Esophagus muscularis mucosa (tissue), 4 donors: ENCODE measurements at places on chromosomes 1 and 21. TPM values are rescaled to one million over a fixed set of nuclear protein-coding genes. Genes with fewer than 3 reads are reported as not detected.

Gene ELF3
- not detected for total RNA-seq

Gene CFHR5
- total RNA-seq = not detected

Gene BCAN
- 0.99 TPM for total RNA-seq

Gene PLD5
- total RNA-seq = 0.58 TPM

Gene SLC16A4
- 8.6 TPM for total RNA-seq

Gene KCNA3
- 1.1 TPM for total RNA-seq

Gene GLIS1
- 0.17 TPM for total RNA-seq

GRCh38 chr1:103516693-103517092 lies 8.8 kb upstream of the RNPC3 start:
- DNase-seq = no peak

GRCh38 chr1:91120421-91120820 lies 98.6 kb upstream of the ZNF644 start:
- DNase-seq = no peak

- DNase-seq = no peak
Measured at GRCh38 chr1:235401251-235401650, 34.0 kb downstream of the TBCE start.

GRCh38 chr1:6625584-6626149 lies 999 bp downstream of the THAP3 start:
- no peak for DNase-seq

GRCh38 chr1:100234432-100234831 lies 15.2 kb downstream of the DBT start:
- no peak for DNase-seq

DNA sequence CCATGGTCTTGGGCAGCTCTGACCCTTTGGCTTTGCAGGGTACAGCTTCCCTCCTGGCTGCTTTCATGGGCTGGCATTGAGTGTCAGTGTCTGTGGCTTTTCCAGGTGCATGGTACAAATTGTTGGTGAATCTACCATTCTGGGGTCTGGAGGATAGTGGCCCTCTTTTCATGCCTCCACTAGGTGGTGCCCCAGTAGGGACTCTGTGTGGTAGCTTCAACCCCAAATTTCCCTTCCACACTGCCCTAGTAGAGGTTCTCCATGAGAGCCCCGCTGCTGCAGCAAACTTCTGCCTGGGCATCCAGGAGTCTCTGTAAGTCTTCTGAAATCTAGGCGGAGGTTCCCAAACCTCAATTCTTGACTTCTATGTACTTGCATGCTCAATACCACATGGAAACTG lies 494.5 kb upstream of the LRRC7 start:
- DNase-seq = no peak

DNA sequence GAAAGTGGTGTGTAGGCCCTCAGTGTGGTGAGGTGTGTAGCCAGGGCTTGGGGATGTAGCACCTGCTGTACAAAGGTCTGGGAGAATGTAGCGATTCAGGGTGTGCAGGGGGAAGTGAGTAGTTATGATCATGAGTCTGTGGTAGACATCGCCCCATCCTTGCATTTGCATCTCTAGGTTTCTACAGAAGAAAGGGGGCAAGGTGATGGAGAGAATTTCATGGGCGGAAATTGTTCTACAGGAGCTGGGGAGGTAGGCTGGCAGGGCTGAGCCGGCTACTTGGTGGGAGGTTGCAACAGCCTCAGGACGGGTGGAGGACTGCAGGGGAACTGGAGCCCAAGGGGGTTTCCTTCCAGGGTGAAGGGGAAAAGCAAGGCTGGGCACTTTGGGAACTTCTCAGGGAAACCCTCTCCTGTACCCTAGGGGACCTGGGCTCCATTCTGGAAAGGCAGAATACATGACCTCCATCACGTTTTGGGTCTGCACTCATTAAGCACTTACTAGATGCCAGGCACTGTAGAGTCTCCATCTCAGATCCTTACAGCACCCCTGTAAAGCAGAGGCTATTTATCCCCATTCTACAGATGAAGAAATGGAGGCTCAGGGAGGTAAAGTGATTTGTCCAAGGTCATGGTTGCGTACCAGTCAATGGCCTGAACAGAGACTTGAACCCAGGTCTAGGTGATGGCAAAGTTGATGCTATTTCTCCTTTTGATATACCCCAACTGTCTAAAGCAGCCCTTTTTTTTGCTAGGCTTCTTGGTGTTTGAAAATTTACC lies 14.5 kb upstream of the TNFRSF1B start:
- DNase-seq = no peak

DNA sequence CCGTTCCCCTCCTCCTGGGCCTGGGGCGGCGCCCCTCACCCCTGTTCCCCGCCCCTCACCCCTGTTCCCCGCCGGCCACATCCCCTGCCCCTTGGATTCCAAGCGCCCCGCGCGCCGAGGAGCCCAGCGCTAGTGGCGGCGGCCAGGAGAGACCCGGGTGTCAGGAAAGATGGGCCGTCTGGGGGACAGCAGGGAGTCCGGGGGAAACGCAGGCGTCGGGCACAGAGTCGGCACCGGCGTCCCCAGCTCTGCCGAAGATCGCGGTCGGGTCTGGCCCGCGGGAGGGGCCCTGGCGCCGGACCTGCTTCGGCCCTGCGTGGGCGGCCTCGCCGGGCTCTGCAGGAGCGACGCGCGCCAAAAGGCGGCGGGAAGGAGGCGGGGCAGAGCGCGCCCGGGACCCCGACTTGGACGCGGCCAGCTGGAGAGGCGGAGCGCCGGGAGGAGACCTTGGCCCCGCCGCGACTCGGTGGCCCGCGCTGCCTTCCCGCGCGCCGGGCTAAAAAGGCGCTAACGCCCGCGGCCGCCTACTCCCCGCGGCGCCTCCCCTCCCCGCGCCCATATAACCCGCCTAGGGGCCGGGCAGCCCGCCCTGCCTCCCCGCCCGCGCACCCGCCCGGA lies at the start of gene TP73:
Gene TP73 (plus strand): TSS at position 587 of the 618 bp plus-strand sequence. CDS start 29,850 bp downstream, outside the sequence.
- no peak for DNase-seq

DNA sequence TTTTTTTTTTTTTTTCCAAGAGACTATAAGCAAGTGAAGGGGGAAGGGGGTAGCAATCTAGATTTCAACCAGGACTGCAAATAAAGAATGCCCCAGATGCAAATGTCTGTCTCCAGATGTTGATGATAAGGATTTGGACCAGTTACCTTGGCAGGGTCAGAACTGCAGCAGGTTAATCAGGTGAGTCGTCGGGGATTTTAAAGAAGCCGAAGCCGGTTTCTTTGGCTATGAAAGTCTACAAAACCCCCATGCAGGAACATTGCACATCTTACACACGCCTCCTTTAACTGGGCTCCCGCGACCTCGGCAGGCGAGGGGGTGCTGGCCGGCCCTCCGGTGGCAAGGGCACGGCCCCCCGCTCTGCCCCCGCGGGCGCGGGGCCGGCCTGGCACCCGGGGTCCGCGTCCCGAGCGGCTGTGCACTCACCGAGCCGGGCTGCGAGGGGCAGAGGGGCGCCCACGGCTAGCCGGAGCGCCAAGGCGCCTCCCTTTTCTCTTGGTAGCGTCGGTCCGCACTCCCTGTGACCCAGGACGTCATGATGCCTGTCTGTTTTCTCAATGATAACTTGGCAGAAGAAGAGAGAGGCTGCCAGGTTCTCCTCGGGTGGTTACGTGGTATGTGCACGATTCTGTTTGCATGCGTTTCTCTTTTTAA lies 366.3 kb upstream of the ESRRG start:
- peak; percentile 72 for DNase-seq

DNA sequence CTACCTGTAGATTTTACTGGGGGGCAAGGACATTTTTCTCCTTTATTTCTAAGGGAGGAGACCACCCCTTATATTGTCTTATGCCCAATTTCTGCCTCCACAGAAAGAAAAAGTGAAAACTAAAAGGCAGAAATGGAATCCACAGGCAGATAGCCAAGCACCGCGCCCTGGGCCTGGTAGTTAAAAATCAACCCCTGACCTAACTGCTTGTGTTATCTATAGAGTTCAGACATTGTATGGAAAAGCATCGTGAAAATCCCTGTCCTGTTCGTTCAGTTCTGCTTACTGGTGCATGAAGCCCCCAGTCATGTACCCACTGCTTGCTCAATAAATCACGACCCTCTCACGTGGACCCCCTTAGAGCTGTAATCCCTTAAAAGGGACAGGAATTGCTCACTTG lies 33.7 kb upstream of the IL6R start:
- DNase-seq = no peak

GRCh38 chr1:7636795-7637526 lies 134.1 kb upstream of the VAMP3 start:
- DNase-seq = no peak

- DNase-seq = no peak
Measured at GRCh38 chr1:152013664-152014237, 20.1 kb upstream of the S100A10 start.

DNA sequence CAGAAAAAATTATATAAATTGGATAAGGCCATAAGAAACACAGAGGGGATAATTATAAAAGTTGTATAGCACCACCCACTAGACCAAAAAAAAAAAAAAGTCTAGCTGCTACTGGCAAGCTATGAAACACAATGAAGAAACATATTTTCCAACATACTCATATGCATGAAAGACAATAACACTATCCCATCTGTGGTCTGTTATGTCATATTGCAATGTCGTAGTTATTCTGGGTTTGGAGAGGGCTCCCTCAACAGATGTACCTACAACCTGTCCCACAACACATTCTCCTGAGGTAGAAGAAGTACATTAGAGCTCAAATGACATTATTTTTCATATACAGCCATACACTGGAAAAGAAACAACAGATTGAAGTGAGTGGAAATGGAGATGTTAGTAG lies 517.6 kb upstream of the ADGRL4 start:
- no peak for DNase-seq

DNA sequence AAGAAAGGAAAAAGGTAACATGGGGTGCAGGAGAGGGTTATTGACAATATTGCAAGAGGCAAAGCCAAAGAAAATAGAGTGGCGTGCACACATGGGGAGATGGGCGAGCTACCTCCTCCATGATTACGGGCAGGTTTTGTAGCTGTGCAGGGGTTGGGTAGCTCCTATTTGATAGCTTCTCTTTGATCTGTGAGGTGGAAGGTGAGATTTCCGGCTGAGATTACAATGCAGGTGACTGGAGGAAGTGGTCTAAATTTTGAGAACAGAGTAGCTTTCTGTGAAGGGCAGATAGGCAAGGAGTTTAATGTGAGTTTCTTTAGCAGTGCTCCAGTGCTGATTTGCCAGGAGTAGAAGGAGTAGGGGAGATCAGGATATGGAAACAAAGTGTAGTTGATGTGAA lies 263.4 kb downstream of the PLA2G4A start:
- no peak for DNase-seq

GRCh38 chr1:20190256-20191160 lies 4.2 kb upstream of the PLA2G2C start:
- no peak for DNase-seq

- no peak for DNase-seq
Measured at GRCh38 chr21:46129846-46130651, 25.3 kb downstream of the FTCD start.

DNA sequence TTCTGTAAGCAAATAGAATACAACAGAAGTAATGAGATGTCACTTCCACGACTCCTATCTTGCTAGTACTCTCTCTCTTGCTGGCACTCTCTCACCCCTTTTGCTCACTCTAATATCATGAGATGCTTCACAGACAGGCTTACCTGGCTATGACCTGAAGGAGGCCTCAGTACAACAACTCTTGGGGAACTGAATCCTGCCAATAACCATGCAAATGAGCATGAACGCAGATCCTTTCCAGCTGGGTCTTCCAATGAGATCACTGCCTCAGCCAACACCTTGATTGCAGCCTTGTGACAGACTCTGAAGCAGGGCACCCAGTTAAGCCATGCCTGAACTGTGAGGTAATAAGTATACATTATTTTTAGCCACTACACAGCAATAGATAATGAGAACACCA lies 53.1 kb upstream of the ADAR start:
- no peak for DNase-seq

GRCh38 chr1:161988413-161988812 lies 35.3 kb downstream of the OLFML2B start:
- no peak for DNase-seq

GRCh38 chr1:94050254-94050653 lies 70.7 kb downstream of the ABCA4 start:
- no peak for DNase-seq

DNA sequence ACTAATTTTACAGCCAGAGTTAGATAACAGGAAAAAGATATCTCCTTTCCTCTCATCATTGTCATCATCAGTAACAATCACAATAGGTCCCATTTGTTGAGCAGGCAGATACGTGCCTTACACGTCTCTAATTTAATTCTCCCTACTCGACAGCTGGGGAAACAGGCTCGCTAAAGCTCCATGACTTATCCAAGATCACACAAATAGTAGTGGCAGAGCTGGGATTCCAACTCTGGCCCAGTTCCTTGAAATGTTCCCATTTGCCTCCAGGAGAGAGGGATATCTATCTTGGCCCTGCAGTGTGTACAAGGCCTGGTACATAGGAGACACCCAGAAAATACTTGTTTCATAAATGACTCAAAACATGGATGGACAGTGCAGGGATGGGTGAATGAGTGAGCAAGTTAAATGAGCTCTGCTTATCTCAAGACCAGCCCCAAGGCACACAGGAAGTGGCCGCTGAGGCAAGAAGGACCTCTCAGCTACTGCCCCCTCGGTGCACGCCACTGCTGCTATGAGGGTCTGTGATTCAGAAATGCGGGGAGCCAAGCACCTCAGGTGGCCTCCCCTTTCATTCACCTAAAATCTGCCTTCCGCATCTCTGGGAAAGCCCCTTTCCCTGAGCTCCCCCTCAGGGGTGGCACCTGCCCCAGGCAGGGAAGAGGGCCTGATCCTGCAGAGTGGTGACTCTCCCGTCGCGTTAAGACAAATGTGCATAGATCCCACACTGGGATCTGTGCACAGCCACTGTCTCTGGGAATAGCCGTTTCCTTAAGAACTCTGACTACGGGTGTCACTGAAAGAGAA lies 3.6 kb downstream of the KCNN3 start:
- DNase-seq = no peak

DNA sequence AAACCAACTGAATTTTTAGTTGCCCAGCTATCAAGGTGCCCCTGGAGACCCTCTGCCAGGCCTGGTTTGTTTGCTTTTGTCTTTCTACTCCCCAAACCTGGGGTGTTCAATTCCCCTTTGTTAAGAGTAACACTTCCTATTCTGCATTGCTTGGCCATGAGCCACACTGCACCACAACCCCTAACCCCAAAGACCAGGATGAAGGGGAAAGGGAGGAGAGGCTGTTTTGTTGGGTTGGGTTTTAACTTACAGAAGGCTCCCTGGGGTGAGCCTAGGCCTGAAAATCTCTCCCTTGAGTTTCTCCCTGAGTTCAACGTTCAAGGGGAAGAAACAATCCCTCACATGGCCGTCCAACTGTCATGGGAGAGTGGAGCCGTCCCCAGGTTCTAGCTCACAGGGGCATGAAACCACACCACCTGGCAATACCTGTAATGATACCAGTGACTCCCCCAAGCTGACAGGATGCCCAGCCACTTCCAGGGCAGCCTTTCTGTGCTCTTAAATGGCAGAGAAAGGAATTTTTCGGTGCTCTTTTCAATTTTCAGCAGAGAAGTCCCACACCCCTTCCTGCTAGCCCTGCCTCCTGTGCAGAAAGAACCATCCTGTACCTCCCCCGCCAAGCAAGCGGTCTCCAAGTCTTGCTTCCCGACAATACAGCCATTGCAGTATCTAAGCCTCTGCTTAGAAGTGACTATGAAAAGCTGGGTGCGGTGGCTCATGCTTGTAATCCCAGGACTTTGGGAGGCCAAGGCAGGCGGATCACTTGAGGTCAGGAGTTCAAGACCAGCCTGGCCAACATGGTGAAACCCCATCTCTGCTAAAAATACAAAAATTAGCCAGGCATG lies 14.9 kb downstream of the SLC45A3 start:
- no peak for DNase-seq

GRCh38 chr1:110393286-110393685 lies 2.5 kb upstream of the SLC16A4 start:
- no peak for DNase-seq

GRCh38 chr1:212606395-212607205 lies 2.0 kb upstream of the ATF3 start:
- no peak for DNase-seq
